ENCODE measurements at places on chromosomes 11 and 22.

GRCh38 chr22:34973926-34974325 lies 92.0 kb upstream of the ISX start:
- no peaks in the 10 kb centered on the region for H3K4me1 ChIP-seq
- H3K27me3 ChIP-seq, result no peaks in the 10 kb centered on the region
- no peak overlapping the region for H3K4me3 ChIP-seq
- no peaks in the 10 kb centered on the region for H3K36me3 ChIP-seq
- DNase-seq, result no peak

DNA sequence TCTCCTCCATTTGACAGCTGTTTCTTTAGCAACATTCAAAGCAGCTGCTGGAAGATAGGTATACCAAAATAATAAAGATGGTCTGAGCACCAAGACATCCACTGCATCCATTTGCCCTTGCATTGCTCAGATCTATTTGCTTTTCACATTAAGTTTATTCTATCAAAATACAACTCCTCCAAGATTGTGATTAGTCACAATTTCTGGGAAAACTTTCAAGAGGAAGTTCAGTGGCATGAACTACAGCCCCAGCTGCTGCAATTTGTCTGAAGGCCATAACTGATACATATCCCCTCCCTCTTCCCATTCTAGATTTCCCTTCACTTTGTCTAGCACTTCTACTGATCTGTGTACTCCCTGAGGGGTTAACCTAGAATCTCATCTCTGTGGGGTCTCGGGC lies 117.5 kb upstream of the CEP126 start:
- H3K4me3 ChIP-seq, result no peak overlapping the region
- DNase-seq, result no peak
- H3K27me3 ChIP-seq, result no peaks in the 10 kb centered on the region
- no peaks in the 10 kb centered on the region for H3K4me1 ChIP-seq
- H3K36me3 ChIP-seq, result no peaks in the 10 kb centered on the region

- no peaks in the 10 kb centered on the region for H3K36me3 ChIP-seq
- no peaks in the 10 kb centered on the region for H3K27me3 ChIP-seq
- H3K27ac ChIP-seq, result no peak overlapping the region
- H3K4me1 ChIP-seq, result no peaks in the 10 kb centered on the region
- no peak overlapping the region for H3K4me3 ChIP-seq
- DNase-seq, result no peak
Measured at GRCh38 chr11:86615487-86615886, 56.9 kb downstream of the ME3 start.

- no peak overlapping the region for H3K4me3 ChIP-seq
- H3K36me3 ChIP-seq, result no peaks in the 10 kb centered on the region
- no peaks in the 10 kb centered on the region for H3K27me3 ChIP-seq
- no peak overlapping the region for H3K27ac ChIP-seq
Measured at GRCh38 chr11:111229604-111230003, 15.9 kb upstream of the POU2AF2 start.

GRCh38 chr11:65591939-65592857 lies 3.4 kb downstream of the KCNK7 start:
- DNase-seq, result peak; percentile 76
- H3K4me3 ChIP-seq, result no peak overlapping the region
- H3K4me1 ChIP-seq, result peaks cover 54% of the 10 kb centered on the region
- H3K27ac ChIP-seq, result peak overlapping the region; percentile 57
- H3K36me3 ChIP-seq, result peaks cover 17% of the 10 kb centered on the region

DNA sequence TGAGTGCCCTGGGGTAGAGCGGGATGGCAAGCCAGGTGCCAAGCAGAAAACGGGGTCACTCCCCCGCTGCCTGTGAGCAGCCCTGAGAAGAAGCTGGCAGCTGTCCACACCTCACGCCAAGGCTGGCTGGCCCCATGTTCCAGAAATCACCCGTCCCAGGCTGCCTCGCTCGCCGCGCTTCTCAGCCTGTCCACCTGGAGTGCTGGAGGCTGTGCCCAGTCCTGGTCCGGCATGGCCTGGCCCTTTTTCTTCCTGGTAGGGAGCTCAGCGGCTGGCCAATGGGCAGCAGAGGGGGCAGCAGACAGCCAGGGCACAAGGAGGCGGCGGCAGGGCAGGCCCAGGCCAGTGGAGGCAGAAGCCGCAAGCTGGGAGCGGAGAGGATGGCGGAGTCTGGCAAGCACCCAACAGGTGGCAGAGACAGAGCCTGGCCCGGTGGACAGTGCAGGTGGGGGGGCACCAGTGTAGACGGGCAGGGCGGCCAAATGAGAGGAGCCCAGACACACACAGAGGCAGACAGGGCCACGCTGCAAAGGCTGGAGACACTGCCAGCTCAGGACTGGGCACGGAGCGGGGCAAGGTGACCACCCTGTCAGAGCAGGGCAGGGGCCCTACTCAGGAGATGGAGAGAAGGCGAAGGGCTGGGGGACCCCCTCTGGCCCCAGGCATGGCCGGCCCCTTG lies 37.2 kb upstream of the TH start:
- peak; percentile 62 for DNase-seq
- H3K27me3 ChIP-seq, result peaks cover 6% of the 10 kb centered on the region

DNA sequence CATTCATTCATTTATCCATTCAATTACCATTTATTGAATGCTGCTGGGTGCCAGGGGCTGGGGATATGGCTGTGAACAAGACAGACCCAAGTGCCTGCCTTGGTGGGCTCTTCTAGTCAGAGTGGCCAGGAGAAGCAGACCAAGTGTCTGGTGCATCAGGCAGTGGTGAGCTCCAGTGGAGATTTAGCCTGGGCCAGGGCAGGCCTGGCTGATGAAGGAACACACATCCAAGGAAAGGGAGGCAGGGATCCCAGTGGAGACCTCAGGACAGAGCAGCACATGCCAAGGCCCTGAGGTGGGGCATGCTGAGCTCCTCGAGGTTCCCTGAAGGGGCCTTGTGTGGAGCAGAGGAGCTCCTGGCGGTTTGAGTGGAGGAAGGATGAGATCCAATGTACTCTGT lies 46.6 kb upstream of the SMIM38 start:
- no peak for DNase-seq
- no peaks in the 10 kb centered on the region for H3K36me3 ChIP-seq
- no peak overlapping the region for H3K4me3 ChIP-seq
- H3K27me3 ChIP-seq, result no peaks in the 10 kb centered on the region
- H3K4me1 ChIP-seq, result no peaks in the 10 kb centered on the region

GRCh38 chr11:101009690-101010055 lies 119.9 kb downstream of the PGR start:
- DNase-seq, result no peak
- no peaks in the 10 kb centered on the region for H3K4me1 ChIP-seq
- no peak overlapping the region for H3K27ac ChIP-seq
- H3K36me3 ChIP-seq, result no peaks in the 10 kb centered on the region

- H3K36me3 ChIP-seq, result no peaks in the 10 kb centered on the region
- H3K27me3 ChIP-seq, result no peaks in the 10 kb centered on the region
- no peaks in the 10 kb centered on the region for H3K4me1 ChIP-seq
- H3K27ac ChIP-seq, result no peak overlapping the region
- H3K4me3 ChIP-seq, result no peak overlapping the region
Measured at GRCh38 chr11:105767931-105768330, 158.1 kb downstream of the GRIA4 start.

- no peaks in the 10 kb centered on the region for H3K4me1 ChIP-seq
- no peak overlapping the region for H3K27ac ChIP-seq
- H3K27me3 ChIP-seq, result no peaks in the 10 kb centered on the region
- no peaks in the 10 kb centered on the region for H3K36me3 ChIP-seq
Measured at GRCh38 chr11:84914511-84914910, 712.6 kb downstream of the DLG2 start.

DNA sequence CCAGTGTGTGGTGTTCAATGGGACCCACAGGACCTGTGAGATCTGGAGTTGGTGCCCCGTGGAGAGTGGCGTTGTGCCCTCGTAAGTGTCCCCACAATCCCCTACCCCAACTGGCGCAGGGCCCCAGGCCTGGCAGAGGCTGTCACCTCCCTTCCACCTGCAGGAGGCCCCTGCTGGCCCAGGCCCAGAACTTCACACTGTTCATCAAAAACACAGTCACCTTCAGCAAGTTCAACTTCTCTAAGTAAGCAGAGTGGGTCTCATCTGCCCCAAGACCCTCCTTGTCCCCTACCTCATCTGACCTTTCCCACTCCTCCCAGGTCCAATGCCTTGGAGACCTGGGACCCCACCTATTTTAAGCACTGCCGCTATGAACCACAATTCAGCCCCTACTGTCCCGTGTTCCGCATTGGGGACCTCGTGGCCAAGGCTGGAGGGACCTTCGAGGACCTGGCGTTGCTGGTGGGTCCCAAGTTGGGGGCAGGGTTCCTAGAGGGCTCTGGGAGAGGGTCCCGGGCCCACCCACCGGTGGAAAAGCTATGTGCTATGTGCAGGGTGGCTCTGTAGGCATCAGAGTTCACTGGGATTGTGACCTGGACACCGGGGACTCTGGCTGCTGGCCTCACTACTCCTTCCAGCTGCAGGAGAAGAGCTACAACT lies 8.1 kb downstream of the P2RX6 start:
- DNase-seq, result no peak
- H3K4me3 ChIP-seq, result no peak overlapping the region
- H3K27me3 ChIP-seq, result no peaks in the 10 kb centered on the region
- H3K36me3 ChIP-seq, result no peaks in the 10 kb centered on the region

DNA sequence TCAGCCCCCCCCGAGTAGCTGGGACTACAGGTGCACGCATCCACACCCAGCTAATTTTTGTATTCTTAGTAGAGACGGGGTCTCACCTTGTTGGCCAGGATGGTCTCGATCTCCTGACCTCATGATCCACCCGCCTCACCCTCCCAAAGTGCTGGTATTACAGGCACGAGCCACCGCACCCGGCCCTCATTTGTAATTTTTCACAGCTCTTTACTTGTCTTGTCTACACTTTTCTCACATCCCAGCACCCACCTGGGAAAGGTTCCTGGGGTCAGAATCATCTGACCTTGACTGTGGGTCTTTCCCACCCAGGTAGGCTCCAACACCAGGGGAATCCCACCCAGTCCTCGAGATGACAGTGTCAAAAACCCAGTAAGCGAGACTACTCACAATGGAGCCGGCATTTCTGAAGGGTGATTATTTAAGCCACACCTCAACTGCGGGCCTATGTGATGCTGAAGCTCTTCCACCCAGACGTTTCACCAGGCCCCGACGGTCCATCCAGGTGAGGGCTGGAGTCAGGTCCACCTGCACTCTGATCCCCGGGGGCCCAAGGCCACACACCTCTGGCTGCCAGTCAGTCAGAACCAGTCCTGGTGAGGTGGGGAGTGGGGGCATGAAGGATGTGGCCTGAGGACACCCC lies 23.4 kb downstream of the CELSR1 start:
- H3K4me1 ChIP-seq, result no peaks in the 10 kb centered on the region
- H3K27ac ChIP-seq, result no peak overlapping the region
- no peak overlapping the region for H3K4me3 ChIP-seq
- H3K36me3 ChIP-seq, result no peaks in the 10 kb centered on the region
- H3K27me3 ChIP-seq, result peaks cover 2% of the 10 kb centered on the region
